CD4-positive, alpha-beta memory T cell (primary cell): ENCODE measurements at places on chromosomes 3 and 15. TPM values are rescaled to one million over a fixed set of nuclear protein-coding genes. Genes with fewer than 3 reads are reported as not detected.

Gene SNTN
- not detected for total RNA-seq

Gene PTX3
- 0.22 TPM for total RNA-seq

Gene WWTR1
- total RNA-seq, result 1.2 TPM

Gene FETUB
- total RNA-seq, result not detected

Gene IGSF11
- total RNA-seq, result 0.22 TPM

Gene CADM2
- not detected for total RNA-seq

Gene MST1R
- total RNA-seq, result 1.3 TPM

Gene TEX55
- total RNA-seq, result not detected

Gene DZIP1L
- not detected for total RNA-seq

Gene CPLX3
- total RNA-seq, result not detected

Gene CACNA2D3
- total RNA-seq, result not detected

Gene ARPIN
- total RNA-seq, result 0.26 TPM

Gene ZIC1
- not detected for total RNA-seq

Gene CELSR3
- 3.5 TPM for total RNA-seq

Gene POMGNT2
- total RNA-seq, result 5.4 TPM

Gene KLF15
- total RNA-seq, result 0.67 TPM

Gene RBPMS2
- total RNA-seq, result not detected

Gene IL17RD
- not detected for total RNA-seq

Gene ERICH6
- not detected for total RNA-seq

Gene A4GNT
- total RNA-seq, result not detected

Gene SAMMSON
- not detected for total RNA-seq

Gene SCN11A
- 0.08 TPM for total RNA-seq

Gene PLA2G4D
- not detected for total RNA-seq

Gene PLOD2
- not detected for total RNA-seq

Gene SYNPR
- not detected for total RNA-seq

Gene ERC2
- not detected for total RNA-seq

Gene TP53BP1
- total RNA-seq, result 40.6 TPM

Gene TGM4
- not detected for total RNA-seq

Gene MINAR1
- total RNA-seq, result 0.30 TPM

Gene GPR176
- not detected for total RNA-seq

Gene DNAH12
- total RNA-seq, result 0.11 TPM

Gene DAZL
- not detected for total RNA-seq

Gene SCG5
- not detected for total RNA-seq

Gene NDN
- total RNA-seq, result 0.19 TPM

Gene LYZL4
- total RNA-seq, result not detected

Gene ZNF660
- 0.06 TPM for total RNA-seq

Gene LRRIQ4
- total RNA-seq, result not detected

Gene LRRC2
- total RNA-seq, result 0.50 TPM

Gene HMCES
- 50.1 TPM for total RNA-seq

Gene CAMK2N2
- 0.25 TPM for total RNA-seq

Gene ADGRG7
- total RNA-seq, result not detected

Gene FBXO40
- total RNA-seq, result not detected

Gene MYEF2
- 18.9 TPM for total RNA-seq

Gene ANKUB1
- not detected for total RNA-seq

Gene C2CD4B
- total RNA-seq, result not detected

Gene ST8SIA2
- total RNA-seq, result not detected

Gene AADACL2
- not detected for total RNA-seq

Gene SLC28A1
- not detected for total RNA-seq

Gene SAXO2
- 1.7 TPM for total RNA-seq

Gene NOX5
- 0.06 TPM for total RNA-seq

Gene IL5RA
- 0.12 TPM for total RNA-seq
